ENCODE measurements at places on chromosomes 13 and 19.

GRCh38 chr13:98181111-98181815 lies 4.2 kb upstream of the RNF113B start:
- no peak for DNase-seq

- no peak for DNase-seq
Measured at GRCh38 chr19:7902796-7903243, 857 bp upstream of the MAP2K7 start.

DNA sequence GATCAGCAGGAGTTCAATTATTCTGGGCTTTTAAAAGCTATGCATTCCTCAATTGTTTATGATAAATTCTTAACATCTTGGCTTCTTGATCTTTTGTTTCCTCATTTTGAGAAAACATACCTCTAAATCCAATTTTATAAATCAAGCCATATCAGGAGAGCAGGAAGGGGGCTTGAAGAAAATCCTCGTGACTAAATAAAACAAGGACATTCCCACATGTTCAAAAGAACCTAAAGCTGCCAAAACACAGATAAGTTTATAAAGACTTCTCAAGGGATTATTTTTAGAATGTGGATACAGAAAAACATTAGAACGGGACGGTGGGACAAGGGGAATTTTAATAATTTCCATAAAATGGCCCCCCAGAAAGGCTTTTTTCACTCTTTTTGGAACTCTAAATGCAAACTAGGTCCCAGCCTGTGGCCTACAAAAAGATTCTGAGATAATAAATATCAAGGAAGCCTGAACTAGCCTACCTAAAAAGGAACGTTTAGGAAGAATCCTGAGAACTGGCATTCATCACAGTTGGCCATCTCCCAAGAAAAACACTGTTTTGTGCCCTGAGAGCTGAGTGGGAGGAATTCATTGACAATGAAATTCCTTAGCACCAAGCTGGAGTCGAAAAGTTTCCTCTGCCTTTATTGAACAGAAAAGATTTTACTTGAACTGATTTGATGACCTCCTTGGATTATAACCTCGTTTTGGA lies 30.1 kb downstream of the ZAR1L start:
- peak; percentile 72 for DNase-seq

- no peak for DNase-seq
Measured at GRCh38 chr19:34359954-34360315, 5.1 kb upstream of the GPI start.

- no peak for DNase-seq
Measured at GRCh38 chr19:18231775-18232174, 5.5 kb upstream of the PDE4C start.

DNA sequence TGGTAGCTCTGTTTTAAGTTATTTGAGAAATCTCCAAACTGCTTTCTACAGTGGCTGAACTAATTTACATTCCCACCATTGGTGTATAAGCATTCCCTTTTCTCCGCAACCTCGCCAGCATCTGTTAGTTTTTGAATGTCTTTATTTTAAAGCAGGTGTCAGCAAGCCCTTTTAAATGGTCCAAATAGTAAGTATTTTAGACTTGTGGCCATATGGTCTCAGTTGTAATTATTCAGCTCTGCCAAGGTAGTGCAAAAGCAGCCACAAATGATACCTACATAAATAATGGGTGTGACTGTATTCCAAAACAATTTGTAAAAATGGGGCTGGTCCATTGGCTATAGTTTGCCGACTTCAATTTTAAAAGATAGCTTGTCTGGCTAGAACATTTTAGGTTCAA lies 58.7 kb upstream of the TMTC4 start:
- DNase-seq, result no peak

- DNase-seq, result peak; percentile 49
Measured at GRCh38 chr19:7366701-7367420, 18.1 kb downstream of the ARHGEF18 start.

GRCh38 chr13:76828316-76828741 lies 57.9 kb downstream of the KCTD12 start:
- DNase-seq, result peak; percentile 39

DNA sequence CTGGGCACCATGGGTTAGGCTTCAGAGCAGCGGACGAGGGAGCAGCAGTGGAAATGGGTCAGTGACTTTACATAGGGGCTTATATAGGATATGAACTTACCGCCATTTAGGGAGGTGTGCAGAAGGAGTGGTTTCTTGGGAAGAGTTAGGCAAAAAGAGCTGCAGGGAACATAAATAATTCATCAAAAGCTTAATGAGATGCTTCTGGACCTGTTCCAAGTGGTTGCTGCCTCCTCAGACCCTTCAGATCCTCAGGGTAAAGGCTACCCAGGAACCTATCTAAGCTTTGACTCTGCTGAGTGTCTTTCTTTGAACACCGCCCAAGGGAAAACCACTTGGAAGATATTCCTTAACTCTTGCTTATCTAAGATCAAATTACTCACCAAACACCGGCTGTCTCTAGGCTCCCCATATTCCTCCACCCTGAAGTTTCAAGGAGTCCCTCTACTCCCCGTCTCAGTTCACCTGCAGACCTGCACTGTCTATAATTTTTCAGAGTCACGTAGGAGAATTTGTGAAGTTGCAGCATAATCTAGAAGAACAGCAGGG lies at the start of gene IGFL4:
Gene IGFL4, minus strand, starts transcription at position 51 of the 549 bp plus-strand sequence. Its CDS starts 40 bp downstream, at position 11.
- DNase-seq, result peak; percentile 64

- no peak for DNase-seq
Measured at GRCh38 chr13:40931719-40932118, 87.4 kb downstream of the ELF1 start.

GRCh38 chr19:39818626-39819097 lies 15.3 kb downstream of the DYRK1B start:
- no peak for DNase-seq

DNA sequence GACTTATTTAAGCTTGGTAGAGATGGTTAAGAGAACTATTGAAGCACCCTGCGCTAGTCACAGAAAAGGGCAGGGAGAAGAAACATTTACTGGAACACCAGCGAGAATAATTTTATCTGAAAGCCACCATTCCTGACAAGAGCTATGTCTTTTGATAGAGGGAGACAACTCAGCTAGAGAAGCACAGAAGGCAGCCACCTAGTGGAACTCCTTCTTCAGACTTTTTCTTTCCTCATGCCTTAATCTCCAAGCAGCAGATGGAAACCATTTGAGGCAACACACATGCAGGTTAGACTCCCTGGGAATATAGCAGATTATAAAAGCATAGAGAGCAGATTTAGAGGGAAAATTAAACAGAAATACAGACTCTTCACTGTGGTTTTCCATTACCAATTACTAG lies 813.4 kb downstream of the SLITRK6 start:
- no peak for DNase-seq

DNA sequence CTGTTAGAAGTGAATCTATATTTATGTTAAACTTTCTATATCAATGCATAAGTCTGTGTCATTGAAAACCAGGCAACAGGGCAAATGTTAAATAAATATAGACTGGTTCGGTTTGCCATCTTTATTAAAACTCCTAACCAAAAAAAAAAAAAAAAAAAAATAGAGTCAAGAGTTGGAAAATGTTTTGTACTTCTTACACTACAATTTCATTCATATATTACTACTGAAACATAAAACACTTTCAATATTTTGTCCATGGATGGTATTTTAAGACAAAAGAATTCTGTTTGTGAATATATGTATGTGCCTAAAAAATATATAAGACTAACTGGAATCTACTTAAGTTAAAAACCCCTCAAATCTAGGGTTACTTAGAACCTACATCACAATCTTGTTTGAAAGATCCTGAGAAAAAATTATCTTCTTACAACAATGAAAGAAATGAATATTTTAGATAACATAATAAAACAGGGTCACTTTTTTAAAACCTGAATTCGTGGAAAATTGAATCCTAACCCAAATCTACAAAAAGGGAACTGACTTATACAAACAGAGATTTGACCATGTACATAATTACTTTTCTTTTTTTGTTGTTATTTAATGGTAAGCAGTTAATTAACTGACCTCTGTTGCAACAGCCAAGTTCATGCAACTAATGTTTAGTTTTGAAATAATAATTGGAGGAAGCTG lies 5.1 kb downstream of the DACH1 start:
- DNase-seq, result no peak

DNA sequence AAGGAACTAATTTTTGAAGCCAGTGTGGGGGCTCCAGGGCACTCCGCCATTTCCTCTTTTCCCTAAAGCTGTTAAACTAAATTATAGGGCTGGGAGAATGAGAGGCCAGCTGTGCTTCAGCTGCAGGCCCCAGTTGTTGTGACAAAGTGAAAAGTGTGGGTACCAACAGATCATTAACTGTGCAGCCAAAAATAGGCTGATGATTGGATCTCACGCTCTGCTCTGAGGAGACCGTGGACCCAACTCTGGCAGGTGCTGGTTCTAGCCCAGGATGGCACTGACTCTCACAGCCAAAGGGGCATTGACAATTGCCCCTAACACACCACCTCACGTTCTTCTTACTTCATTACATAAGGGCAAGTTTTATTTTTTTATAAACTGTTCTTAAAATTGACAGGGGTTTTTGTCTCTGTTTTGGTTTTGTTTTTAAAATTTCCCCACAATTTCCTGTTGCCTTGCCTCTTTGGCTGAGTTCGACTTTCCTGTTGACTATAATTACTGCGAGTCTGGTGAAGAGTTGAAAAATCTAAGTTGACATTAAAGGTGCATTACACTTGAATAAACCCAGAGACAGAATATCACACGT lies 391.0 kb downstream of the FGF9 start:
- DNase-seq, result no peak

GRCh38 chr13:59665732-59666131 lies 498.0 kb downstream of the DIAPH3 start:
- no peak for DNase-seq

DNA sequence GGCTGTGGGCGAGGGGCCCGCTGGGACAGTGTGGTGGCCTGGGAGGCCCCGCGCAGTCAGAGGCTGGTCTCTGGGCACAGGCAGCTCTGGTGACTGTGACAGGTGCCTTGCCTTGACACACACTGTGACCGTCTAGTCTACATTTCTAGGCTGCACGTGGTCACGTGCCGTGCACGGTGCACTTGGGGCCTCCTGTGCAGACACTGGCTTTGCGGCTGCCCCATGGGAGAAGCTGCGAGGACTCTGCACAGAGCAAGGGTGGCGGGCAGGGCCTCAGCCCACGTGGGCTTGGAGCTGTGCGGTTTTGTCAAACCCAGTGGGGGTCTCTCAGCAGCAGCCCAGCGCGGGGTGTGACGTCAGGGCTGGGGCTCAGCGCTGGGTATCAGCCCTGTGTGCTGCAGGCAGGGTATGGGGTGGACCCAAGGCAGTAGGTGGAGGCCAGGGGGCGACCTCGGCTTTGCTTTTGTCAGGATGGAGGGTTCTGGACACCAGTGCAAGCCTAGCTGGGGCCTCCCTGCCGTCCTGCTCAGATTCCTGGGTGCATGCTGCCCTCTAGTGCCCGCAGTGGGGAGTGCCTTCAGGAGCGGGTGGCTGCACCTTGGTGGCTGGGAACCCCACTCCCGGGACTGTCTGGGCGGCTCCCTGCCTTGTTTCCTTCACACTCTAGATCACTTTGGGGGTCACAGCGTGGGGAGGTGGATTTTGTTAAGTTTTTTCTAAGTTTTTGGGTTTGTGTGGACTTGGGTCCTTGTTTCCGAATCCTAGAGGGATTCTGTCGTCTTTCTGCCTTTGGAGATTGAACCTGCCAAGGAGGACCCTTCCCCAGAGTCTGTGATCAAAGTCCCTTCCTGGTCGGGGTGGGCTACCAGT lies 62.6 kb downstream of the KDM4B start:
- DNase-seq, result peak; percentile 48

DNA sequence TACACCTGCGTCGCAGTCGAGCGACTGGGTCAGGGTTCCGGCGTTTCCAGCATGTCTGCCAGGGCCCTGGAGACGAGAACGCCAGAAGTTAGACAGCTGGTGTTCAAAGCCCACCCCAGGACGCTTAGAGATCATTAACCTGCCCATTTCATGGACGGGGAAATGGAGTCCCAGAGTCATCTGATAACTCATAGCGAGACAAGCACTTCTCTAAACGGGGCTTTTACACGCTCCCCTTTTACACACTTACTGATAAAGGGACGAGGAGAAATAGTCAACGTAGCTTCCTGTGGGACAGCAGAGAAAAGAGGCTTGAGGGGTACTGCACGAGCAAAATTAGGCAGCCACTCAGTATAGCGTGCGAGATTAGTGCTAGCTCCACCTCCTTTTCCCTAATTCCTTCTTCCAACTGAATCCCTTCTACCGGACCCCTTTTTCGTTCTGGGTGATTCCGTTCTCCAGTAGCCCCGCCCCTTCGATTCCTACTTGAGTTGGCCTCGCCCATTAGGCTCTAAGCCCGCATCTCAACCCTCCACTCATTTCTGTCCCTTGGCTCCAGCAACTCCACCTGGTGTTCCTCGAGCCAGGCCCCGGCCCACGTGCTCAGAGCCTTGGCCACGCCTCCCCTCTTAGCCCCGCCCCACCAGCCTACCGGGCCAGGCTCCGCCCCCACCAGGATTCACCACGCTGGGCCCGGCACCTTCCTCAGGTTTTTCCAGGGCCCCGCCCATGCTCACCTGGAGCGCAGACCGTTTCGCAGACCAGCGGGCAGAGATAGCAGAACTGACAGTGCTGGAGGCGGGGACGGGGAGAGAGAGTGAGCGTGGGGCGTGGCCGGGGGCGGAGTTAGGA lies 3.7 kb downstream of the HRC start:
- peak; percentile 84 for DNase-seq

DNA sequence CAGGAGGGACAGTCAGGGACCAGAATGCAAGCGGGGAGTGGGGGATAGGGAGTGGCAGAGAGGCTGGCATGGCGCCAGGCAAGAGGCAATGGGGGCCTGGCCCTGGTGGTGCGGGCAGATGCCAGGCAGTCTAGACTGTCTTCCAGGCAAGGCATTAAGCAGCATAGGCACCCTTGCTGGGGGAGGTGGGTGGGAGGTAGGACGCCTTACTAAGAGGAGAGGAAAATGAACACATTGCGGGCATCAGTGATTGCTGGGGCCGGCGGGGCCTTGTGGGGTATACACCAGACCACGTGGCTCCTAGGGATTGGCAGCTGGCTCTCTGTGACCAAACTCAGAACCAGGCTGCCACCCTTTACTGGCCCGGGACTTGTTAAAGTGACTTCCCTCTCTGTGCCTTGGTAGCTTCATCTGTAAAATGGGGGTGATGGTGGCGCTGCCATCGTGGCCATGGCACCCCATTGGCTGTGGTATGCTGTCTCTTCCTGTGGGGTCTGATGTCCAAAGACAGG lies 46.0 kb downstream of the DNM2 start:
- no peak for DNase-seq

DNA sequence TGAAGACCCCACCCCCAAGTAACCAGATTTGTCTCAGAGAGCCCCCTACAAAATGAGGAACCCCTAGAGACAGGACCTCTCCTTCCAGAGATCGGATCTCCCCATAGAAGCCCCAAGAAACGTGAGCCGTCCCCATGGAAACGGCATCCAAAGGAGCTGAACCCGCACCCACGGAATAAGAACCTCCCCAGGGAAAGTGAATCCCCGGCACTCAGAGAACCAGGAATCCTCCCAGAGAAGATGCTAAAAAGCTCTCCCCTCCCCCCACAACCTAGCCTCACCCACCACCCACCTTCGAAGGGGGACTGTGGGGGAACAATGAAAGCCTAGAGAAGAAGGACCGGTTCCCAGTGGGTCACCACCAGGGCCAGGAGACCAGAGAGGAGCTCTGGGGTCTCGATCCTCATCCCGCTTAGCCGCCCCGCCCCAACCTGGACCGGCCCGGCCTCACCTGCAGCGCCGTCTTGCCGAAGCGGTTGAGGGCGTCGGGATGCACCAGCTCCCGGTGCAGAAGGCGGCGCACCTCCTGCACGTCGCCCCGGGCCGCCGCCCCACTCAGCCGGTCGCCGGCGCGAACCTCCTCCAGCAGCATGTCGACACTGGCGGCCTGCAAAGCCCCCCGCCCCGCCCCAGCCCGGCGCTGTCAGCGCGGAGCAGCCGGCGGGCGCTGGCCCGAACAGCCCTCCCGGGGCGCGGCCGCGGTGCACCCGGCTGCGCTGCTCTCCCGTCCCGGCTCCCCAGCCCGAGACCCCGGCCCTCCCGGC lies 535 bp downstream of the CDKN2D start:
- peak; percentile 59 for DNase-seq

GRCh38 chr19:1855040-1855827 lies 7.0 kb upstream of the REXO1 start:
- peak; percentile 88 for DNase-seq
